ENCODE measurements at places on chromosomes 6 and 20.

- DNase-seq = no peak
Observed at GRCh38 chr6:33592595-33593413, 12.7 kb upstream of the BAK1 start.

DNA sequence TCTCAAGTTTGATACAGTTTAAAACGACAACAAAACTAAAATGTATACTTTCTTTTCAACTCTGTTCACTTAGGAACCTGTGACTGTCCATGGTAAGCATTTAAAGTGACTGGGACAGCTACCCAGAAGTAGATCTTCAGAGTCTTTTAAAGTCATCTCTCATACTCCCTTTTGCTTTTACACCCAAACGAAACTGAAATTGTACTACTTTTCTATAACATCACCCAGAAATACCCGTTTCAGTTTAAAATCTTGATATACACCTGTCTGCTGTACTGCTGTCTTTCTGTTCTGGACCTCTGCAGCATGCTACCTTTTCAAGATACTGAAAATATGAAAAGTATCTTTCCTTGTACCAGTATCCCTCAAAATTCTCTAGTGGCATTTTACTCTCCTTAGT is 170.4 kb upstream of the THEMIS start:
- DNase-seq = no peak

GRCh38 chr6:154167126-154167525 is 128.1 kb downstream of the OPRM1 start:
- no peak for DNase-seq

GRCh38 chr6:166286839-166287271 is 21.3 kb downstream of the PRR18 start:
- no peak for DNase-seq

DNA sequence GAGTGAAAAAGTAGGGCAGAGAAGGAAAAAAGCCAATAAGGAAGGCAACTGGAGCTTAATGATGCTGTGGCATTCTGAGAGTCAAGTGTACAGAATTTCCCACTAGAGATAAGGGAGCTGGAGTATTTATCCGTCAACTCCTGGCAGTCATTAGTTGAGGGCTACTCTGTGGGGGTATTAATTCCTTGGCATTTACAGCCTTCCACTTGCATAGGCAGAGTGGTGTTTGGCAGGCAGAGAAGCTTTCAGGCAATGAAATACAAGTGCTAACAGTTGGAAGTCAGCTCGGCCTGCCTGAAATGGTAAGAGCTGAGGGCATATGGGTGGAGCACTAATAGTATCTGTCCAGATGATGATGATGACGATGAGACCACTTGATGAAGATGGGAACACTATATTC is 207.3 kb upstream of the FLRT3 start:
- no peak for DNase-seq

GRCh38 chr20:38119446-38119845 is 45.6 kb downstream of the TGM2 start:
- no peak for DNase-seq
